B cell (primary cell): ENCODE measurements at places on chromosomes 11 and 22. TPM values are rescaled to one million over a fixed set of nuclear protein-coding genes. Genes with fewer than 3 reads are reported as not detected.

DNA sequence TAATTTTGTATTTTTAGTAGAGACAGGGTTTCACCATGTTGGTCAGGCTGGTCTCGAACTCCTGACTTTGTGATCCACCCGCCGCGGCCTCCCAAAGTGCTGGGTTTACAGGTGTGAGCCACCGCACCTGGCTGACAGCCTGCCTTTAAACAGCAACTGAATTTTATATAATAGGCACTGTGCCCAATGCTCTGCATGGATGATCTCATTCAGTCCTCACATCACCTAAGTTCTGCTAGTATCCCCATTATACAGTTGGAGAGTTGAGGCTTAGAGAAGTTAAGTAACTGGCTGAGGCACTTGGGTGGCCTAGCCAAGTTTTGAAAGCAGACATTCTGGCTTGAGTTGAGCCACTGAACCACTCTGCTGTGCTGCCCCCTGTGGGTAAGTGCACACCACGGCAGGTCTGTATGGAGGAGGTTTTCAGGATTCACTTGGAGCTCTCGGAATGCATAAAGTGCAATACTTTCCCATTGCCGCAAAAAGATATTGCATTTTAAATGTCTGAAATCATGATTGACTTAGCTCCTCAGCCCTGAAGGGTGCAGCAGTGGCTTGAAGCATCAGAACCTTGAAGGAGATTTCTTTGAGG is 112.4 kb downstream of the LDLRAD3 start:
- H3K27ac ChIP-seq: no peak overlapping the region
- DNase-seq: no peak
- H3K27me3 ChIP-seq: no peaks in the 10 kb centered on the region
- H3K4me3 ChIP-seq: no peak overlapping the region

DNA sequence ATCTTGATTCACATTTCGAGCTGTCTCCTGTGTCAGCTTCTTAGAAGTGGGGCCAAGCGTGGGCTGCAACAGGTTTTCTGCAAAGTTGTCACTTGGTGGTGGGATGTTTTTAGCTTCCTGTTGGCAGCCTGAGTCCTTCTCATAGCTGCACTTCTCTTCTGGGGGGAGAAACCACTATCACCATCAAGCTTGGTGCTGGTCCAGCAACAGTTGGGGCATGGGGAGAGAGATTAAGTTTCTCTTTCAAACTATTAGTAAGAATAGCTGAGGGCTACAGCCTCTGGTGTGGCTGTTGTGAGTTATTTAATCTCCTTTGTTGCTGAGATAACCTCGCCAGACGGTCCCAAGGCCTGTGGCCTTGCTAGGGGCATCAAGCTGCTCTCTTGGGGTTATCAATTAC is 123.3 kb upstream of the CRYBB3 start:
- H3K27ac ChIP-seq: no peak overlapping the region
- H3K36me3 ChIP-seq: no peaks in the 10 kb centered on the region
- H3K4me3 ChIP-seq: no peak overlapping the region
- H3K4me1 ChIP-seq: no peaks in the 10 kb centered on the region
- DNase-seq: no peak

GRCh38 chr11:84165139-84165538 is 879.0 kb upstream of the CCDC90B start:
- H3K27ac ChIP-seq: no peak overlapping the region
- H3K27me3 ChIP-seq: no peaks in the 10 kb centered on the region
- no peaks in the 10 kb centered on the region for H3K36me3 ChIP-seq
- H3K4me3 ChIP-seq: no peak overlapping the region
- DNase-seq: no peak

DNA sequence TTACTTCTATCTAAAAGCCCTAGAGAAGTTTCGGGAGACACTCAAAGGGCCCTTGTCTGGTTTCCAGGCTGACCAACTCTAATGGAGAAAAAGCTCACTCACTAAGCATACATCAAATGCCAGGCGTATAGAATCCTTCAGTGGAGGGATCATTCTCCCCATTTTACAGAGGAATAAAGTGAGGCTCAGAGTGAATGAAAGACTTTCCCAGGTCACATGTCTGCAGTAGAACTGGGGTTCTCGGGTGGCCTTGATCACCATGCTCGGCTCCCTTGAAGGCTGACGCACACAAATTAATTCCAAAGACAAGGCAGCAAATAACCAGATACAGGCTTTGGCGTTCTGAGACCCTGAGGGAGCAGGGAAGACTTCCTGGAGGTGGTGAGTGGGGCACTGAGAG is 60.0 kb downstream of the THAP12 start:
- H3K4me1 ChIP-seq: no peaks in the 10 kb centered on the region
- DNase-seq: no peak
- no peaks in the 10 kb centered on the region for H3K36me3 ChIP-seq
- no peak overlapping the region for H3K27ac ChIP-seq
- no peak overlapping the region for H3K4me3 ChIP-seq

DNA sequence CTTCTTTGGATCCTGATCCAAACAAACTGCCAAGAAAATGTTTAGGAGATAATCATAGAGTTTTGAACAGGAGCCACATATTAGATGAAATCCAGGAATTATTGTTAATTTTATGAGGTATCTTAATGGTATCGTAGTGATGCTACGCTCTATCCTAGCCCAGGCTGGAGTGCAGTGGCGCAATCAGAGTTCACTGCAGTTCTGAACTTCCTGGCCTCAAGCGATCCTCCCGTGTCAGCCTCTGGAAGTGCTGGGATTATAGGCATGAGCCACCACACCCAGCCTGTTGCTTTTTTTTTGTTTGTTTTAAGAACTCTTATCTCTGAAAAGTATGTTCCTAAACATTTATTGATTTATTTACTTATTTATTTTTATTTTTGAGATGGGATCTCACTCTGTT is 2.4 kb downstream of the GSTT4 start:
- no peak for DNase-seq
- no peaks in the 10 kb centered on the region for H3K36me3 ChIP-seq
- H3K4me3 ChIP-seq: no peak overlapping the region
- H3K4me1 ChIP-seq: no peaks in the 10 kb centered on the region
- peaks cover 9% of the 10 kb centered on the region for H3K27me3 ChIP-seq

- H3K36me3 ChIP-seq: peaks cover 6% of the 10 kb centered on the region
- no peaks in the 10 kb centered on the region for H3K27me3 ChIP-seq
- no peak overlapping the region for H3K4me3 ChIP-seq
- no peak for DNase-seq
Observed at GRCh38 chr11:111792955-111793500, 26.8 kb upstream of the PPP2R1B start.

GRCh38 chr11:66080055-66080817 is 10.2 kb downstream of the PACS1 start:
- H3K4me3 ChIP-seq: peak overlapping the region; percentile 60
- H3K27me3 ChIP-seq: no peaks in the 10 kb centered on the region
- H3K36me3 ChIP-seq: peaks cover 3% of the 10 kb centered on the region
- H3K27ac ChIP-seq: peak overlapping the region; percentile 76

GRCh38 chr11:20457934-20458680 is 70.6 kb downstream of the PRMT3 start:
- H3K27ac ChIP-seq: no peak overlapping the region
- H3K4me3 ChIP-seq: no peak overlapping the region
- no peaks in the 10 kb centered on the region for H3K4me1 ChIP-seq
- no peaks in the 10 kb centered on the region for H3K27me3 ChIP-seq

DNA sequence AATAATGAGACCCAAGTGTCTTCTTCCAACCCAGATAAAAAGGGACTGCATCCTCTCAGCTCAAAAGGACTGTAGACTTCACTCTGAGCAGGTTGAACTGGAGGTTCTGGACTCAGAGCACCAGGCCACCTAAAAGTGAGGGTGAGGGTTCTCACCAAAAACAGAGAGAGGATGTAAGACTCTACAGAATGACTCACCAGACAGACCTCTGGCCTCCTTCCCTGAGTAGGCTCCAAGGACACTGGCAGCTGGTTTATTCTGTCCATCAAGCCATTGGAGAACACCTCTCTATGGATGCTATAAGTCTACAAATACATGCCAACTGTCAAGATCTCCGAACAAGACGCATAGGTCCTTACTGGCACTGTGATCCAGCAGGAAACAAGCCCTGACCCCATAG is 27.2 kb downstream of the FEZ1 start:
- no peak for DNase-seq
- H3K27me3 ChIP-seq: no peaks in the 10 kb centered on the region
- no peaks in the 10 kb centered on the region for H3K4me1 ChIP-seq
- H3K4me3 ChIP-seq: no peak overlapping the region
- H3K36me3 ChIP-seq: no peaks in the 10 kb centered on the region

DNA sequence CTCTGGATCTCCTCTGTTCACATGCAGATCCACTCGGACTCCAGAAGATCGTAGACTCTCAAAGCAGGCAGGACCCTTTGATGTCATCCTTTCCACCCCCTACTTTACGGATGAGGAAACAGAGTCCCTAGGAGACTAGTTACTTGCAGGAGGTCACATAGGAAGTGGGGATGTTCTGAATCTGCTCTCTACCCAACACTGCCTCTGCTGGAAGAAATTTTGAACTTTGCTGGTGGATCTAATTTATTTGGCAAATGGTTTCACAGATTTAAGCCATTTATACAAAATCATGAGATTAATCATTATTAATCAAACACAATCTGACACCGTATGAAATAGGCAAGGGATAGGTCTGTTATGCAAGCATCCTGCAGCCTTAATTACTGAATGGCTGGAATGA is 55.0 kb upstream of the USP47 start:
- no peaks in the 10 kb centered on the region for H3K27me3 ChIP-seq
- H3K4me1 ChIP-seq: no peaks in the 10 kb centered on the region
- no peaks in the 10 kb centered on the region for H3K36me3 ChIP-seq
- H3K27ac ChIP-seq: no peak overlapping the region
- DNase-seq: no peak

DNA sequence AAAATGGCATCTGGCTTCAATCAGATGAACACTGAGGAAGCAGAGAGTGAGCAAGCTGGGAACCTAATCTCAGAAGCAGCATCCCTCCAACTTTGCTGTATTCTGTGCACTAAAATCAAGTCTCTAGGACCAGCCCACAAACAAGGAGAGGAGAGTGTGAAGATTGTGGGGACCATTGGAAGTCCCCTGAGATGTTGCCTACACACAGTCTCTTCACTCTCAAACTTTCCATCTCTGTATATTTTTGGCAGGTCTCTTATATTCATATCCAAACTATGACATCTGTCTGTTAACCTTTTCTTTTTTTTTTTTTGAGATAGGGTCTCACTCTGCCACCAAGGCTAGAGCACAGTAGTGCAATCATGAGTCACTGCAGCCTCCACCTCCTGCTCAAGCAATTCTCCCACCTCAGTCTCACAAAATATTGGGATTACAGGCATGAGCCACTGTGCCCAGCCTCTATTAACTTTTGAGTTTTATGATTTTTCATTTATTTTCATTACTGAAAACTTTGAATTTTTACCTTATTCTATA is 1096.4 kb downstream of the TBC1D22A start:
- no peaks in the 10 kb centered on the region for H3K27me3 ChIP-seq
- no peak overlapping the region for H3K4me3 ChIP-seq
- H3K36me3 ChIP-seq: no peaks in the 10 kb centered on the region
- DNase-seq: no peak
- H3K4me1 ChIP-seq: no peaks in the 10 kb centered on the region

- peaks cover 81% of the 10 kb centered on the region for H3K27me3 ChIP-seq
- no peak overlapping the region for H3K27ac ChIP-seq
- peaks cover 17% of the 10 kb centered on the region for H3K4me1 ChIP-seq
- no peak overlapping the region for H3K4me3 ChIP-seq
- DNase-seq: no peak
Observed at GRCh38 chr11:72668629-72669347, 5.4 kb downstream of the PDE2A start.

GRCh38 chr11:128643661-128644317 is 50.1 kb upstream of the FLI1 start:
- H3K27me3 ChIP-seq: no peaks in the 10 kb centered on the region
- H3K4me3 ChIP-seq: no peak overlapping the region
- H3K27ac ChIP-seq: no peak overlapping the region
- DNase-seq: no peak
- H3K36me3 ChIP-seq: no peaks in the 10 kb centered on the region

Gene APOL5
- not detected in 2 replicates for total RNA-seq

Gene ARHGAP8
- total RNA-seq: 0.17 and 0.37 TPM in 2 replicates

Gene PGA4
- not detected in 2 replicates for total RNA-seq

Gene FREY1
- 6.5 and 6.6 TPM in 2 replicates for total RNA-seq
